HuH-7.5 (cell line): ENCODE measurements at places on chromosomes 5 and 9.

- DNase-seq, result no peak
Measured at GRCh38 chr5:67061511-67061910, 135.1 kb downstream of the CD180 start.

DNA sequence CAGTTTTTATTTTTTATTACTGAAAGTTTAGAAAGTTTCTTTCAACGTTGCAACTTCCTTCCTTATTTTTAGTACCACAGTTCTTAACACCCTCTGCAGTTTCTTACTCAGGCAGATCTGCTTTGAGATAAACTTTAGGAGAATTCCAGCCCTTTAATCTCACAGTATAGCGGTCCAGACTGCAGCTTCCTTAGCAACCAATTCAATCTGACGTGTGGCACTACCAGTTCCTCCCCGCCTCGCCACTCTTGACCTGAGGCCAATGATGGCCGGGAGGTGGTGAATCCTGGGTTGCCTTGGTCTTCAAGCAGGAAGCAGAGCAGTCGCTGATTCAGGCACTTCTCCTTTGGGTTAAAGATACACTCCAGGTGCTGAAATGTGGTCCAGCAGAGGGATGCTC lies 334.3 kb upstream of the TRPC7 start:
- no peak for DNase-seq

DNA sequence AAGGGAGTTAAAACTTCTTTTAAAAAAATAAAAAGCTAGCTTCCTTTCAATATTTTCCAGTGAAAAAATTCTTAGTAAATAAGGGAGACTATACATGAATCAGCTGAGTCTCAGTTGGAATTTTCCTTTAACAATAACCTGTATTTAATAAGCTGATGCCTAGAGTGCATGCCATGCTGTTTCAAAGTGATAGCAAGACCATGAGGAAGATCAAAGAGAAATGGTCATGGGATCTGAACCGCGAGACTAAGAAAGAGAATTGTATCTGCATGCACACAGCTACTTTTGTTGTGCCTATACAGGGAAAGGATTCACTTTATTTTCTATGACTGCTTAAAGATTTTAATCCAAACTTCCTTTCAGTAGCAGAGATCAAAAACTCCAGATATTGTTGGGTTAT lies 2217.0 kb downstream of the MAT2B start:
- DNase-seq, result no peak

- DNase-seq, result no peak
Measured at GRCh38 chr5:98314292-98314691, 459.2 kb upstream of the RGMB start.

DNA sequence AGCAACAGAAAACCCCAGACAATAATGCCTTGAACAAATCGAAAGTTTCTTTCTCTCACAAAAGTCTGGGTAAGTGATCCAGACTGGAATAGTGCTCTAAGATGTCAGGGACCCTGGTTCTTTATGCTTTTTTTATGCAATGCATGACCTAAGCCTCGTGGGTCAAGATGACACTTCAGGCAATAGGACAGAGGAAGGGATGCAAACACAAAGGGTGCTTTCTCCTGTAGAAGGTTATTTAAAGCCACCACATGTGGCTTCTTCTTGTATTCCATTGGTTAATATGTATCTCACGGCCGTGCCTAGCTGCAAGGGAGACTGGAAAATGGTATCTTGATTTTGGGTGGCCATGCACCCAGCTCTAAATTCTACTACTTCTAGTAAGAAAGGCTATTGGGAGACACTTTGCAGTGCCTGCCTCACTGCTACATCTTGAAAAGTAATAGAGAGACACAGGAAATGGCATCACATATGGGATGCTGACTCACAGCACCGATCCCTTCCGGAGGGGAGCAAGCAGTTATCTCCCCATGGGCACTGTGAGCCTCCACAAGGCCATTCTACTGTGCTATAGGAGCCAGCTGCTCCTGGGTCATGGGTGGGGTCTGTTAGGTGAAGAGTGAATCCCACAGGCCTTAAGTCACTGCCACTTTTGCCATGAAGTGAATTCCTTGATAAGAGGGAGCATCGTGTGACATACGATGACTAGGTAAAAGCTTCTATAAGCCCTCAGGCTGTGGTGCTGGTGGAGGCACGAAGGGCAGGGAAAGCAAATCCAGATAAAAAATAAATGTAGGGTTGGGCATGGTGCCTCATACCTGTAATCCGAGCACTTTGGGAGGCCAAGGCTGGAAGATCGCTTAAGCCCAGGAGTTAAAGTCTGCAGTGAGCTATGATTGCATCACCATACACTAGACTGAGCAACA lies 32.5 kb upstream of the RAB14 start:
- DNase-seq, result no peak

DNA sequence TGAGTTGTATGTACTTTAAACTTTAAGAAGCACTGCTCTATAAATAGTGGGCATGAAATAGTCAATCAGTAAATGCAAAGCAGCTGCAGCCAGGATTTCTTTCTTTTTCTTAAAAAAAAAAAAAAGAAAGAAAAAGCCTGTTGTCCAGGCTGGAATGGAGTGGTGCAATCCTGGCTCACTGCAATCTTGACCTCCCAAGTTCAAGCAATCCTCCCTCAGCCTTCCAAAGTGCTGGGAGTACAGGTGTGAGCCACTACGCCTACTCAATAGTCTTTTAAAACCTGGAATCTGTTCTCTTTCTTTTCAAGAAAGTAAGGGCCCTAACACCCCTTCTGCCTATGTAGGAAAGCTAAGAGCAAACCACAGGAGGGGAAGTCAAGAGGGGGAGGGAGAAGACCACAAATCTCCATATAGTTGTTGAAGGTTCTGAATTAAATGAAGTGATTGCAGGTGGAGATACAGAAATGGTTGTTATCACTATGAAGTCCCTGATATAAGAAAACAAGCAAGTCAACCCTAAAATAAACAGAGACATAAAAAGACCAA lies 20.6 kb upstream of the TPD52L3 start:
- no peak for DNase-seq

DNA sequence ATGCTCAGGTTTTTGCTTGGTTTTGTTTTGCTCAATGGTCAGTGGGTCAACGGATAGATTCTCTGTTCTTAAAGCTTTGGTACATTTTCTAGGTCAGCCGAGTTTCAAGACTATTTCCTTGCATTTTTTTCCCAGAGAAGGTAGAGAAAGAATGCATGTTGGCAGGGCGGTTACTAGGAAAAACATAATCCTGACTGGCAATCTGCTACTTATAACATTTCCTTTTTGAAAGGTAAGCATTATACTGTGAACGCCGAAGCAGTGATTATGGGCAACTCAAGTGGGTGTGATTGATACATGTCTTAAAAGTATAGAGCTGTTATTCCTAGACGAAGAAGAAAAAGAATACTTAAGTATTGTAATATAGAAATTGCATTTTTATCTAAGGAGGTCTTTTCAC lies 273.2 kb downstream of the MAST4 start:
- no peak for DNase-seq

DNA sequence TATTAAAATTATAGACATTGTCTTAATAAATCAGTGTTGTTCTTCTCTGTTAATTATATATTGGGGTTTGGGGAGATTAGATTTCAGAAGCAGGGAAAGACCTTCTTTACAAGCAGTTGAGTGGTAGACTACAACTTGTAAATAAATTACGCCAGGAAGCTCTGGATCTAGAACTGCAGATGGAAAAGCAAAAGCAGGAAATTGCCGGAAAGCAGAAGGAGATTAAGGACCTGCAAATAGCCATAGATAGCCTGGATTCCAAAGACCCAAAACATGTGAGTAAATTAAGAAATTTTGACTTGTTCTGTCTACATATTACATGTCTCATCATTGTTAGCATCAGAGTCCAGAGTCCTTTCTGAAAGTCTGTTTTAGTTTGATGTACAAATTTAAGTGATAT lies 43.5 kb downstream of the CNTRL start:
- no peak for DNase-seq
